Femur (tissue), 1 donor: ENCODE measurements at places on chromosomes 2 and 18.

DNA sequence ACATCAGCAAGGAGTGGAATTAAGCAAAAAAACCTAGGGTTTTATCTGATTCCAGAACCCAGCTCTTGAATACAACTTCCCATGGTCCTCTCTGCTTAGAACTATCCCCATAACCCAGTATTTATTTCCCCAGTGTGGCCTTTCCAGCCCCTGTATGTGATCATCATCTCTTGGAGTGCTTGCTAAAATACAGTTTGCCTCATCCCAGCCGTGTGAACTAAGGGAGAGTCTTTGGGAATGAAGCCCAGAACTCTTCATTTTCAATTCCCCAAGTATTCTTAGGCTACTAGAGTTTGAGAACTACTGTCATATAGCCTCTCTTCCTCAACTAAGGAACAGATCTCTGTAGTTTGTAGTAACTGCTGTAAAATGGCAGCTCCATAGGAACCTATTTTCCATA is 173.1 kb downstream of the LCLAT1 start:
- DNase-seq, result no peak

GRCh38 chr2:236682651-236683422 is 113.2 kb downstream of the ACKR3 start:
- no peak for DNase-seq

GRCh38 chr2:140063356-140063755 is 1283.2 kb upstream of the NXPH2 start:
- peak; percentile 79 for DNase-seq

GRCh38 chr18:1267021-1267420 is 362.4 kb downstream of the ADCYAP1 start:
- no peak for DNase-seq

DNA sequence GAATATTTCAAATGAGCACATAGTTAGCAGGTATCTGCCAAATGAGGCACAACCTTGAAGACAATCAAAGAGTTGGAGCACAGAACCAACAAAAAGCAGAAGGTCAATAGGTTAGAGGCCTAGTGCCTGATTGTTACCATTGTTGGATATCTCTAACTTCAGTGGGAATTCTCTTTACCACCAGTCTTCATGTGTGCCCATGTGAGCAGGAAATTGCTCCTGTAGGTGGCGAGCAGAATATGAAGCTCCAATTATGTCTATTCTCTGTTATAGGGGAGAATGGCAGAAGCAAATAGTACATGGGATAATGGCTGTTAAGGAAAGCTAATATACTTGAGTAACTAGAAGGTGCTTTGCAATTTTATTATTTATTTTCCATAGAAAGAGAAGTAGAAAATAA is 14.9 kb upstream of the ZNF385B start:
- DNase-seq, result no peak

DNA sequence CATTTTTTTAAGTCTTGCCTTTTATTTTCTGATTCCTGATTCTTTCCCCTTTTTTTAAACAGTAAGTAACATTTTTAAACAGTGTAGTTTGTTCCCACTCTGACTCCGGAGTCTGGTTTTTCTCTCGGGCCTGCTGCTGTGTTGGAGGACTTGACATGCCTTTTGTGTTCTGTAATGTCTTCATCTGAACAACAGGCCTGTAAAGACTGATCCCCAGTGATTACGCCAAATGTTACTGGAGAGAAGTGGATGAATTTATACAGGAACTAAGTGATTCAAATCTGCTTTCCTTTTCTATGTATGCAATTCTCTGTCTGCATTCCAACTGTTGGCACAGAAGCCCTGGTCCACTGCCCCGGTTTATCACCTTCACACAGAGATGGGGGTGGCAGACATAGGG is 54.3 kb upstream of the RMDN2 start:
- no peak for DNase-seq

DNA sequence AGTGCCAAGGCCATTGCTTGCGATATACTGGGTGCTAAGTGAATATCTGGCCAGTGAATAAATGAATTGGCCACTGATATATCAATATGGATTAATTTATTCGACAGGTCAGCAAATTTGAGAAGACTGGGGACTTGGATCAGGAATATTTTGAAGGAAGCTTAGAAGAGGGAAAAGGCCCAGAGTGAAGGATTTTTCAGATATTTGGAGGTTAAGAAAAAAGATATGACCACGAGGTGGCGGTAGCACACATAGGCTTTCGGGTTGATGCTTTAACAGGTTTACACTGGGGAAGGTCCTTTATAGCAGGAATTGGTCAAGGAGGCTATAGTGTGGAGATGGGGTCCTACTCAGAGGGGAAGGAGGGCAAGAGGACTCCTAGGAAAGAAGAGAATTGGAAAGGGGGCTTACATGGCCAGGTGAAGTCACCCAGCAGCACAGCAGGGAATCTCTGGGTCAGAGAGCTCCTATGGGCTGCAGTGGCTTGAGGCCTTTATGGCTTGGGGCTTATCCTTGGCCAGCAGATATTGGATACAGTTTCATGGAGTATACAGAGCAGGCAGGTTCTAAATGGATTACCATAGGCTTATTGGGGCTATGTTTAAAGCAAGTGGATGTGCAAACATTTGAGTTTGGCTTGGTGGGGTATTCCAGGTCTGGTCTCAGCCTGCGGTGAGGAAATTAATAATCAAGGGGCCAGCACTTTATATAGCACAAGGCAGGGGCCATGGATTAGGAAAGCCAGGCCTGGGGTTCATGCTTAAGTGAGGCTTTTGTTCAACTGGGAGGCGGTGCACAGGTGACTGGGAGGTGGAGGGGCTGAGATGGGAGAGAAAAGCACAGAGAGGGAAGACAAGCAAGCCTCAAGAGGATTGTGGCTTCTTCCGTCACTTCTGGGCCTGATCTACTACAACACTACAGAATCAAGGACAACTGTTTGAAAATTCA is 9.7 kb downstream of the IL1RN start:
- no peak for DNase-seq

DNA sequence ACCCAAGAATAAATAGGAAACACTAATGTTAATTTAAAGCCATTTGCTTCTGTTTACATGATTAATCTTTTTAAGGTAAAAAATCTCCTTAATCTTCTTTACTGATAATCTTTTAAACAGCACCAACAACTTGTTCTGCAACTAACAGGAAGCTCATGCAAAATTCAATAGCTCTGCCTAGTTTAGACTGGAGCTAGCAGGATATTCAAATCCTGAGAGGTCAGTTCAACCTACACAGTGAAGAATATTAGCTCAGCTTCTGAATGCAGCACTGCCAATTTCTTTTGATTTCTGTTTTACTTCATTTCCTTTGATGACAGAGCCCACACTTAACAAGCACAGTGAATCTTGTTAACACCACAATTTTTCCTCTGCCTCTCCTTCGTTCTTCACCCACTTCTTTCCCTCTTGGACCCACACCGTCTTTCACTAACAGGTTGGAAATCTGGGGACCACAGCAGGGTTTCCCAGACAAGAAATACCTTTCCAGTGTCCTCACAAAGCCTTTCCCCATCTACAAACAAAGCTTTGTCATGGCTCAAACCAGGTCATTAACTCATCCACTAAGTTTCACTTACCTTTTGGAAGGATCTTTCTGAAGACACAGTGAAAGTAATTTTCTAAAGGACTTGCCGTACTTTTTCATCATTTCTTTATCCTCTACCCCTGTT is 109.8 kb downstream of the STK39 start:
- no peak for DNase-seq

- DNase-seq, result no peak
Observed at GRCh38 chr2:15673919-15674636, 82.4 kb downstream of the DDX1 start.

GRCh38 chr18:34801774-34802173 is 91.7 kb downstream of the DTNA start:
- DNase-seq, result no peak

DNA sequence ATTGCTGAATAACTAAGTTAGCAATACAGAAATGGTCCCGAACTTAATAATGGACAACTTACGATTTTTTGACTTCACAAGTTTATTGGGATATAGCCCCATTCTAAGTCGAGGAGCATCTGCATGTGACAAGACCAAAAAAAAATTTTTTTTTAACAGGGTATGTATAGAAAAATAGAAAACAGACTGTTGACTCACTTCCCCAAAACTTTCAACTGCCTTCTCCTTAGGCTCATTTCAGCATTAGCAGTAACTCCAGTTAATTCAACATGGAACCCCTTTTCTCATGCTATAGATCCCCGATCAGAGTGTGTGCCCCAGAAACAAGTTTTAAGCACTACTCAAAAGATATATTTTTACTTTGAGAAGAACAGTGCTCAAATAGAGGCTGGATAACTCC is 5.4 kb downstream of the CD302 start:
- no peak for DNase-seq

DNA sequence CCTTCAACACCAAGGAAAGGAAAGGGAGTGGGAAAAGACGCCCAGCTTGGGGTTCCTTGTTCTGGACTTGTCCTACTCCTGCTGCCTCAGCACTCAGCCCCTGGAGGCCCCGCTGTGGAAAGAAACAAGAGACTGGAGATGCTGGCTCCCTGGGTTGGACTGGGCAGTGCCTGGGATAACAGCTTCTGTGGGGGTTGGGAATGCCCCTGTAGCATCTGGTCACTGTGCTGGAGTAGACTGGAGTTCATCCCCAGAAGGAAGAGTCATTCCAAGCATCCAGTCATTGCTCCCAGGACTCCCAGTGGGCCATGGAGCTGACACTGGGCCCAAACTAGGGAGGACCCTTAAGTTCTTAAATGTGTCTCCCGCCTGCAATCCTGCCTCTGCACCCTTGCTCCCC is 129.3 kb upstream of the HAAO start:
- peak; percentile 21 for DNase-seq

DNA sequence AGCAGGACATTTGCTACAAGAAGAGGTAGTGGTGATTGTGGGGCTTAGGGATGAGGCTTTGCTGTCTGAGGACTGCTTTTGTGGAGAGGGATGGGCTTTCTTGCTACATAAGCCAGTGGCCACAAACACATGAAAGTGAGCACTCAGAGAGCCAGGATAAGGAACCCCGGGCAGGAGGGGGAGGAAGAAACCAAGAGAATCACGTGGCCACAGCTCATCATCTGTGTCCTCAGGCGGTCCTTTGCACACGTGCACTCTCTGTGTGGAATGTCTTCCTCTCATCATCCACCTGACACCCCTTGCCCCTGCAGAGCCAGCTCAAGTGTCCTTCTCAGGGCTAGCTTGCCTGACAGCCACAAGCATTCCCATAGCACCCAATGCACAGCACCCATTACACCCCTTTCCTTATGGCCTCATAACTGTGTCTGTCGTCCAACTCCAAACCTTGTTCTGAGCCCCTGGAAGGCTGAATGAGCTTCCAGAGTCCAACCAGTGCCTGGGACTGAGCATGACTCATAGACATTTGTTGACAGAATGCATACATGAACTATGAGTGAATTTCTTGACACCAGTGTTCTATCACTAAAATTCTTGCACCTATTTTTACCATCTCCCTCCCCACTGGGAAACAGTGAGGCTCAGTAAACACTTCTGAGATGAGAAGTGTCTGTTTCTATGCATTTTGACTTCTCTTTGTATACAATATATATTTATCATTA is 398.3 kb downstream of the ALK start:
- DNase-seq, result no peak
